ENCODE measurements at places on chromosomes 11 and 22.

- DNase-seq, result no peak
These were observed 959 bp upstream of the GP1BB start for GRCh38 chr22:19722178-19722981.

- DNase-seq, result no peak
These were observed 60.3 kb upstream of the IGLL5 start for GRCh38 chr22:22827187-22827939.

DNA sequence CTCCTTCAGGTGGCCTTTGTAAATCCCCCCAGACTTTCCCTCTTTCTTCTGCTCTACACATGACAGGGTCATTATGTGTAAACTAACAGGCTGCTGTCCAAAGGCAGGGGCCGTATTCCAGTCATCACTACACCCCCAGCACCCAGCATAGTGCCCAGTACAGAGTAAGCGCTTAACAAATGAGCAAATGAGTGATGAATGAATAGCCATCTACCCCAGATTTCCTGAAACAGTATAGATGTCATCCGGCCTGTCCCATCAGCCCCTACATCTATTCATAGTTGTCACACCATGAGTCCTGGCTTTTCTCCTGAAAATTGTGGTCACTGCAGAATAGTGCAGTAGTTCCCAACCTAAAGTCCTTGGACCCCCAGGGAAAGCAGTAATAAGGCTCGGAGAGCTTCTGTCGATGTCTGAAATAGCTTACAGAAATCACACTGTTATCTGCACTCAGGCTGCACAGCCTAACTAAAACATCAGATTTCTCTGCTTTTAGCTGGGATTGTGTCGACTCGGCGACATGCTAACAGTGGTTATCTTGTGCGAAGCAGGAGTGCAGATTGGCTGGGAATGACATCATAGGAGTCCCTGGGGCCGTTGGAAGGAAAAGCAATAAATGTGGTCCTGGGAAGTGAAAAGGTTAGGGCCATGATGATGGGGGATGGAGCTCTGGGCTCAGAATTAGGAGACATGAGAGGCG is 143.8 kb upstream of the NECTIN1 start:
- DNase-seq, result no peak

DNA sequence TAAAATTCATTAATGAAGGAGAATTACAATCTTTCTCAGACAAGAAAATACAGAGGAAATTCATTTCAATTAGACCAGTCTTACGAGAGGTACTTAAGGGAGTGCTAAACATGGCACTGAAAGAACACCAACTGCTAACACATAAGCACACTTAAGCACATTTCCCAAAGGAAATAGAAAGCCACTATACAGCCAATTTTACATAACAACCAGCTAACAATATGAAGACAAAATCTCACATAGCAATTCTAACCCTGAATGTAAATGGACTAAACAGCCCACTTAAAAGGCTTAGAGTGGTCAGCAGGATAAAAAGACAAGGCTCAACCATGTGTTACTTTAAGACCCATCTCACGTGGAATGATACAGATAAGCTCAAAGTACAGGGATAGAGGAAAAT is 339.5 kb upstream of the LUZP2 start:
- no peak for DNase-seq

GRCh38 chr11:70618431-70619101 is 220.2 kb downstream of the CTTN start:
- DNase-seq, result no peak

Measured in nucleus accumbens (tissue), 56 donors.